ENCODE measurements at places on chromosomes 13 and 19. TPM values are rescaled to one million over a fixed set of nuclear protein-coding genes. Genes with fewer than 3 reads are reported as not detected.

GRCh38 chr13:69296130-69296529 lies 811.5 kb upstream of the ATXN8OS start:
- no peaks in the 10 kb centered on the region for H3K27me3 ChIP-seq
- H3K4me1 ChIP-seq, result no peaks in the 10 kb centered on the region
- no peaks in the 10 kb centered on the region for H3K36me3 ChIP-seq
- no peak for DNase-seq
- no peak overlapping the region for H3K27ac ChIP-seq

DNA sequence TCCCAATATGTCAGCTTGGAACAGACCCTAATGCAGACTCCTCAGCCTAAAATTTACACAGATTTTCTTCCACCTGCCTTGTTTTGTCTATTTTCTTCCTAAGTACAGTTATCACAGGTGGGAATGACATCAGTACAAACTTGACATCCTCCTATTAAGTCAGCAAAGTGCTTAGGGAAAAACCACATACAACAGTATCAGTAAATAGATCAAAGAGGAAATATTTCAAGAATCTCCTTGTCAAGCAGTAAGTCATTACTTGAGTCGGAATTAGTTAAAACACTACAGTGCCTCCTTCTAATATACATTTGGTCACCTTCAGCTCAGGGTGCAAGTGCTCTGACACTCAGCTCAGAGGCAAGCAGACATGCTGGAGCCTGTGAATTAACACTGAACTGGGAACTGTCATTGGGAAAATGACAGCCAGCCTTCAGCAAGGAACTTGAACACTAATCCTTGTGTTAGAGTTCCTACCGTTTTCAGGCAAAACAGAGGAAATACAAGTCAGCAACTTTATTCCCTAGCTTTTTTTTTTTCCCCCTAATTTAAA lies 394.3 kb upstream of the HTR2A start:
- no peak for DNase-seq
- H3K27ac ChIP-seq, result no peak overlapping the region
- no peak overlapping the region for H3K4me3 ChIP-seq

DNA sequence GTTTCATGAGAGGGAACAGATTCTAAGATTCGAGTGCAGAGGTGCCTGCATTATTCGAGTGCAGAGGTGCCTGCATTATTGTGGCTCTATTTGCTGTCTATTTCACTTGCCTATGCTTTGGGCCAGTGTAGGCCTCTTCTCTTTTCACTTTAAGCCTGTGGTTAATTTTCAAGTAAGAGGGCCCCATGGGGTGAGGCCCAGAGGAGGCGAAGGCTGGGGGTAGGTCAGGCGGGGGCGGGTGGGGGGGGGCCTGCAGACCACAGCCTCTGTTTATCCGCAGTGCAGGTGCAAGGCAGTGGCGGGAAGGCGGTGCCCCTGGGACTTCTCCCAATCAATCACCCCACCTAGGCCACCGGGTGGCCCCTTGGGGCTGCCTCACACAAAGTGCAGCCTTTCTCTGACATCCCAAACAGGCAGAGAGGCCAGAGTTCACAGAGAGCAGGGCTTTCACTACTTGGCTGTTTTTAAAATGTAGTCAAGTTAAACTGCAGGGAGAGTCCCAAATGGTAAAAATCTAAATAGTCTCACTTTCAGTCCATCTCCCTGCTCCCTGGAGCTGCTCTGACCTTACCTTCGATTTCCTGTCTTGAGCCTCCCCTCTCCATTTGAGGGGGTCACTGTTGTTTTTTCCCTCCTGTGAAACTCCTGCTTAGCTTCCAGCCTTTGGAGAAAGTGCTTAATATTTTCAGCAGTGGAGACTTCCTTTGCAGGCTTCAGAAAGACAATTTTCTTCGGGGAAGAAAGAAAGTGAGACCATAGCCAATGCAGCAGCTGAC lies 249.0 kb downstream of the DLEU7 start:
- peak; percentile 17 for DNase-seq
- peaks cover 8% of the 10 kb centered on the region for H3K4me1 ChIP-seq
- no peak overlapping the region for H3K4me3 ChIP-seq
- H3K36me3 ChIP-seq, result no peaks in the 10 kb centered on the region
- no peak overlapping the region for H3K27ac ChIP-seq

GRCh38 chr13:21945195-21945594 lies 274.3 kb downstream of the FGF9 start:
- no peak overlapping the region for H3K4me3 ChIP-seq
- H3K4me1 ChIP-seq, result no peaks in the 10 kb centered on the region
- H3K36me3 ChIP-seq, result no peaks in the 10 kb centered on the region

FGF22 gene
- total RNA-seq, result not detected

DNA sequence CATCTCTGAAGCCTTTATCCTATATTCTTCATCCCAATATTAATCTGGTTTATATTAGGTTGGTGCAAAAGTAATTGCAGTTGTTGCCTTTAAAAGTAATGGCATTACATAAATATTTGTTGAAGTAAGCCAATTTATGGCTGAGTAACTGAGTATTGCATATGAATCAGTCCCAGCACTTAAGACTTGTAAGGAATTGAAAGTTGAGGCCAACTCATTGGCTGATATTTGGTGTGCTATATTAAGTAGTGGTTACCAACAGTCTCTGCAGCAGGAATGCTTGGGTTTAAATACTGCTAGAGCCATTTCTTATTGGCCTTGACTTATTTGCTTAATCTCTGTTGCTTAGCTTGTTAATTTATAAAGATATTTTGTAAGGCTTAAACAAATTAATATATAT lies 460.7 kb downstream of the GPC6 start:
- no peak overlapping the region for H3K4me3 ChIP-seq
- H3K36me3 ChIP-seq, result no peaks in the 10 kb centered on the region
- DNase-seq, result no peak

DNA sequence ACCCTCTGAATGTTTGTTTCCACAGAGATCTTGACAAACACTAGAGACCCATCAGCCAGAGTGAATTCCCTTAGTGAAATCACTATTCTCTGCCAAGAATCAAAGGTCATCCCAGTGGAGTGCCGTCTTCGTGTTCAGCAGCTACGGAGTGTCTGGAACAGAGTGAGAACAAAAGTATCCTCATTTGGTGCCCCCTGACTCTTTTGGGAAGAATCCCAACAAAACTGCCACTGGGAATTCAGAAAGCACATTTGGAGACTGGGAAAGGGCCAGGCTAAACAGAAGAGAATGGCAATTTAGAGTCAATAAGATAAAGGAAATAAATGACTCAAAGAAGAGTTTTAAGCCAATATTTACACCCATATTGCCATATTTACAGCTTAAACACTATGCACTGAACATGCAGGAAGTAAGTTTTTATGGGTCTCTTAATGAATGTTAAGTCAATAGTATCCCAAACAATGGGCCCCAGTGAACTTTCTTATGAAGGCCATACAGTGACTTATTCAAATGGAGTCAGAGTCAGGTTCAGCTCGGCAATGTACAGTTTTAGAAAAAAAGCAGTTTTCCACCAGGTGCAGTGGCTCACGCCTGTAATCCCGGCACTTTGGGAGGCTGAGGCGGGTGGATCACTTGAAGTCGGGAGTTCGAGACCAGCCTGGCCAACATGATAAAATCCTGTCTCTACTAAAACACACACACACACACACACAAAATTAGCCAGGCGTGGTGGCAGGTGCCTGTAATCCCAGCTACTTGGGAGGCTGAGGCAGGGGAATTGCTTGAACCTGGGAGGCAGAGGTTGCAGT lies 392.6 kb downstream of the KLF5 start:
- H3K27me3 ChIP-seq, result no peaks in the 10 kb centered on the region
- H3K4me3 ChIP-seq, result no peak overlapping the region
- no peak overlapping the region for H3K27ac ChIP-seq
- H3K4me1 ChIP-seq, result no peaks in the 10 kb centered on the region
- no peak for DNase-seq
- H3K36me3 ChIP-seq, result no peaks in the 10 kb centered on the region

DNA sequence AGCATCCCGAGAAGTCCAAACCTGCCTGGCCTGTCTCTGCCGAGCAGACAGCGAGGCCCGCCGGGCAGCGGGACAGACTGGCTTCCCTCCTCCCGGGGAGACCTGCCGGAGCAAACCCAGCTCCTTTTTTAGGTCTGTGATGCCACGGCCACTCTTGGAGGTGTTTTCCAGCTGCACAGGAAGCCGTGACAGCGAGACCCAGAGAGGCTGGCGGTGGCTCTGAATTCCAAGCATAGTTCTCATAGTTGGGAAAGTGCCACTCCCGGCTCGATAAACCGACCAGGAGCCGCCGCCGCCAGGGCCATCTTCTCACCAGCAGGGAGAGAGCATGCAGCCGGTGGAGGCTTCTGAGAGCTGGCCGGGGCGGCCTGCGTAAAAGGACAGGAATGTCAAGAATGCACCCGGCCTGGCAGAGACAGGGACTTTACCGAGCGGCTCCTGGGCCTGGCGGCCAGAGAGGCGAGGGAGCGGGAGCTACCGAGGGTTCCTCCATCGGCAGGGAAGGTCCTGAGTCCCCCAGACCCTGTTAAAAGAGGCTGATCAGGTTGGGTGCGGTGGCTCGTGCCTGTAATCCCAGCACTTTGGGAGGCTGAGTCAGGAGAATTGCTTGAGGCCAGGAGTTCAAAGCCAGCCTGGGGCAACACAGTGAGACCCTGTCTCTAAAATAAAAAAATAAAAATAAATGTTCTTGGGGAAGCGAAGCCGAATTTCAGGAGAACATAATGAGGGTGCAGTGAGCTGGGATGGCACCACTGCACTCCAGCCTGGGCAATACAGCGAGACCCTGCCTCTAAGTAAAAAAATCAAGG lies 64.9 kb downstream of the GADD45B start:
- H3K4me1 ChIP-seq, result peaks cover 49% of the 10 kb centered on the region
- no peak overlapping the region for H3K4me3 ChIP-seq
- DNase-seq, result no peak
- no peaks in the 10 kb centered on the region for H3K36me3 ChIP-seq

- H3K4me3 ChIP-seq, result no peak overlapping the region
- DNase-seq, result no peak
- H3K27me3 ChIP-seq, result no peaks in the 10 kb centered on the region
- peaks cover 18% of the 10 kb centered on the region for H3K4me1 ChIP-seq
- H3K36me3 ChIP-seq, result peaks cover 27% of the 10 kb centered on the region
These were observed 26.1 kb downstream of the PPP5C start for GRCh38 chr19:46372901-46373490.

- no peak overlapping the region for H3K4me3 ChIP-seq
- no peak for DNase-seq
- H3K27ac ChIP-seq, result no peak overlapping the region
These were observed 153.8 kb upstream of the SERP2 start for GRCh38 chr13:44219577-44220548.

ATP4B gene
- total RNA-seq, result not detected

DNA sequence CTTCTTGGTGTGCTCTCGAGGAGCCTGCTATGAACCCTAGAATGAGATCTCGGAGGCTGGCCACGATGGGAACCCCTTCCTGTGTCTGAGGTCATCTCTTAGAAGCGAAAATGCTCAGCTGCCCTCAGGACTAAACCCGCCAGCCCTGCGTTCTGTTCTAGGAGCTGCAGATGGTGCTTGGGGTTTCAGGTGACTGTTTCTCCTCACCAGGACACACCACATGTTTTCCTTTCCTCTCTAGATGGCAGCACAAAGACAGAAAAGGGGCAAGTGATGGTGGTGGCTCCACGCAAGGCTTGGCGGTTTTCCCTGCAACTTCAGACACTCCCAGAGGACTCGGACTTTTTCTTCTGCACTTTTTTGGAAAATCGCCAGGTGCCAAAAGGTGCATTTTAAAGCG lies 60.1 kb downstream of the RNASEH2B start:
- peaks cover 49% of the 10 kb centered on the region for H3K36me3 ChIP-seq
- H3K4me1 ChIP-seq, result peaks cover 4% of the 10 kb centered on the region
- H3K27ac ChIP-seq, result no peak overlapping the region
- no peak overlapping the region for H3K4me3 ChIP-seq
- H3K27me3 ChIP-seq, result no peaks in the 10 kb centered on the region

GRCh38 chr13:113949546-113949945 lies 24.3 kb downstream of the C13orf46 start:
- H3K27ac ChIP-seq, result no peak overlapping the region
- peaks cover 4% of the 10 kb centered on the region for H3K4me1 ChIP-seq
- no peaks in the 10 kb centered on the region for H3K27me3 ChIP-seq
- no peak for DNase-seq

DNA sequence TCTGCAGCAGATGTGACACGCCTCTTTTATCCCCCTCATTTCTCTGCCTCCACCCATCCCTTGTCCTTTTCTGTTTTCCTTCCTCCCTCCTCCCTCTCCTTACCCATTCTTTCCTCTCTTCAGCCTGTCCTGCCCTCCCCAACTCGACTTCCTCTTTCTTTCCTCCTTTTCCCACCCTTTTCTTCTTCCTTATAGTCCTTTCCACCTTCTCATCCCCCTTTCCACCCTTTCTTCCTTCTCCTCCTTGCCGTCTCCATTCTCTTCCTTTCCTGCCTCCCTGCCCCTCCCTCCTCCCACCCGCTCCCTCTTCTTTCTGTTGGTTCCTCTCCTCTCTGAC lies 688 bp upstream of the ZNF71 start:
- no peak overlapping the region for H3K27ac ChIP-seq
- DNase-seq, result no peak
- H3K4me1 ChIP-seq, result peaks cover 18% of the 10 kb centered on the region
- peak overlapping the region; percentile 97 for H3K4me3 ChIP-seq

GRCh38 chr19:48735031-48735615 lies 5.3 kb downstream of the RASIP1 start:
- no peaks in the 10 kb centered on the region for H3K36me3 ChIP-seq
- no peak for DNase-seq
- peaks cover 3% of the 10 kb centered on the region for H3K27me3 ChIP-seq
- H3K4me3 ChIP-seq, result no peak overlapping the region
- no peak overlapping the region for H3K27ac ChIP-seq

DNA sequence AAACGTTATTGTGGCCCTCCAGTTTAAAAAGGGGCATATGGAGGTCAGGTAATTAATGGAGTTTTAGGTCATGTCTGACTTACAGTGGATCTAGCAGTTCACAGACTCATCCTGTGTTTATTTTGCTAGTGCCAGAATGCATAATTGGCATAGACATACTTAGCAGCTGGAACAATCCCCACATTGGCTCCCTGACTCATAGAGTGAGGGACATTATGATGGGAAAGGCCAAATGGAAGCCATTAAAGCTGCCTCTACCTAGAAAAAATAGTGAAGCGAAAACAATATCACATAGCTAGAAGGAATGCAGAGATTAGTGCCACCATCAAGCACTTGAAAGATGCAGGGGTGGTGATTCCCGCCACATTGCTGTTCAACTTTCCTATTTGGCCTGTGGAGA lies 610.7 kb downstream of the SLITRK5 start:
- H3K4me1 ChIP-seq, result no peaks in the 10 kb centered on the region
- H3K4me3 ChIP-seq, result no peak overlapping the region
- no peak overlapping the region for H3K27ac ChIP-seq
- no peak for DNase-seq
- no peaks in the 10 kb centered on the region for H3K27me3 ChIP-seq
- H3K36me3 ChIP-seq, result no peaks in the 10 kb centered on the region

ZNF443 gene
- total RNA-seq, result 4.9 TPM
